ENCODE measurements at places on chromosomes 13 and 19.

GRCh38 chr13:51921790-51922740, 60.3 kb downstream of the CCDC70 start:
- no peak for DNase-seq

- no peak for DNase-seq
These were observed 42.1 kb downstream of the NAA16 start for GRCh38 chr13:41352935-41353840.

DNA sequence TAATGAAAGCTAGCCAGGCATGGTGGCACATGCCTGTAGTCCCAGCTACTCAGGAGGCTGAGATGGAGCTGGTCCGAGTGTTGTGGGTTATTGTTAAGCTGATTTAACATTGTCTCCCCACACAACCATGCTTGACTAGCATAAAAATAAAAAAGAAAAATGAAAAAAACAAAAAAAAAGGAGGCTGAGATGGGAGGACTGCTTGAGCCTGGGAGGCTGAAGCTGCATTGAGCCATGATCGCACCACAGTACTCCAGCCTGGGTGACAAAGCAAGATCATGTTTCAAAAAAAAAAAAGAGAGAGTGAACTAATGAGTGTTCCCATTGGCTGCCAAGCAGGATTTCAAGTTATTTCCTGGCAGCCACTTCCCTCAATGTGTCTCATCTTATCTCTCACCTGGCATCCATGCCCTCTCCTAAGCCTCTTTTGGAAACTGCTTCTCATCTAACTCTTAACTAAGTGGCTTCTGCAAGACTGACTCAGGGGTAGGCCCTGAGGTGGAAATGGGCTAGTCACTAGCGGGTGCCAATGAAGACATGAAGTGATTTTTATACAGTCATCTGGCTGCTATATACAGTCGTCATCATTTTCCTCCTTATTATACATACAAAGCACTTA, 4.9 kb downstream of the THAP8 start:
- DNase-seq, result no peak

DNA sequence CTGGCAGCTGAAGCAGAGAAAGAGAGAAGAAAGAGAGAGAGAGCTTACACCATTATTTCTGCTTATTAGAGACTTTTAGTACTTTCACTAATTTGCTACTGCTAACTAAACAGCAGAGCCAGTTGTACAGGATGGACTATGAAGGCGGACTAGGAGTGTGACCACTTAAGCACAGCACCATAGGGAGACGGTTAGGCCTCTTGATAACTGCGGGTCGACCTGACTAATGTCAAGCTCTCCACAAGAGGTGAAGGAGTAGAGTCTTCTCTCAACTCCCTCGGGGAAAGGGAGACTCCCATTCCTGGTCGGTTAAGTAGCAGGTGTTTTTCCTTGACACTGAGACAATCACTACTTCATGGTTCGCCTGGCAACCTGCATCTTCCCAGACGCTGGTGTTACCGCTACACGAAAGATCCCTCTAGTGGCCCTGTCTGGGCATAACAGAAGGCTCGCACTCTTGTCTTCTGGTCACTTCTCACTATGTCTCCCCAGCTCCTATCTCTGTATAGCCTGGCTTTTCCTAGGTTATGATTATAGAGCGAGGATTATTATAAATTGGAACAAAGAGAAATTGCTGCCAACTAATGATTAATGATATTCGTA, 5.3 kb upstream of the PSG7 start:
- no peak for DNase-seq

- DNase-seq, result no peak
These were observed 5.1 kb upstream of the USP12 start for GRCh38 chr13:27176470-27177410.

DNA sequence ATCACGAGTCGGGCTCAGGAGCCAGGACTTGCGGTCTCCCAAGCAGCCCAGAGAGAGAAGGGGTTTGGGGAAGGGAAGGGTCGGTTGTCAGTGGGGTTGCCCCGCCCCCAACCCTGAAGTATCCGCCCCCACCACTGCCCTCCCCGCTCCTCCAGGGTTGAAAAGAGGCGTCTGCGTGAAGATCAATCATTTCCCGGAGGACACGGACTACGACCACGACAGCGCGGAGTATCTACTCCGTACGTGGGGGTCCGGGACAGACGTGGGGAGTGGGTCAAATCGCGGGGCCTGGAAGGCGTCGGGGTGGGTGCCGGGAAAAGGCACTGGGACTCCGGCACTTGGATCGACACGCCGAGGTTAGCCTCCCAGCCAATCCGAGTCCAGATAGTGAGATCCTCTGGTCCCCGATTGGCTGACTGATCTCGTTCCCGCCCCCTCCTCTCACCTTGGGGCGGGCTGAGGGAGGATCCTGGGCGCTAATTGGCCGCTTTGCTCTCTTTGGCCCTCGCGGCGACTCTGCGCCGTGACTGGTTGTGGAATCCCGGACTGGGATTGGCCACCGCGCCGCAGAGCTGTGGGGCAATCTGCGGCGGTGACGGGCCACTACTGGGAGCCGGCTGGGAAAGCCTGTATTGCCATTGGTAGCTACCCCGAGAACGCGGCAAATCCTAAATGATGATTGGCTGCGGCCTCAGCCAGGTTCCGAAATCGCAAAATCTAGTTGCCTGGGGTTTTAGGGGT, 13.3 kb upstream of the CACNG6 start:
- DNase-seq, result peak; percentile 82

DNA sequence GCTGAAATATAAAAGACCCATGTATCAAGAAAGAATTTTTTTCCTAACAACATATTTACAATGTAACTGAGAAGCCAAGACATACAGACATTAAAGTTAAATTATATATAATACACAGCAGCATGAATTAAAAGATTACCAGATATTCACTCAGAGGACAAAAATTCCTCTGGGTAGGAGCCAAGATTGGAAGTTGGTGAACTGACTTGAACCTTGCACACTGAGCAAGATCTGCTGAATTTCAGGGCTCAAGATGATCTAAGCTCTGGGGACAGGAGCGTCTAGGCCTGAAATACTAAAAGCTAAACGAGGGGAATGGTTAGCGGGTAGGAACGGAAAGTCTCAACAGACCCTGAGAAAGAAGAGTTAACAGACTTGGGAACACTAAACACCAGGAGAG, 8.5 kb downstream of the FOXO1 start:
- no peak for DNase-seq

DNA sequence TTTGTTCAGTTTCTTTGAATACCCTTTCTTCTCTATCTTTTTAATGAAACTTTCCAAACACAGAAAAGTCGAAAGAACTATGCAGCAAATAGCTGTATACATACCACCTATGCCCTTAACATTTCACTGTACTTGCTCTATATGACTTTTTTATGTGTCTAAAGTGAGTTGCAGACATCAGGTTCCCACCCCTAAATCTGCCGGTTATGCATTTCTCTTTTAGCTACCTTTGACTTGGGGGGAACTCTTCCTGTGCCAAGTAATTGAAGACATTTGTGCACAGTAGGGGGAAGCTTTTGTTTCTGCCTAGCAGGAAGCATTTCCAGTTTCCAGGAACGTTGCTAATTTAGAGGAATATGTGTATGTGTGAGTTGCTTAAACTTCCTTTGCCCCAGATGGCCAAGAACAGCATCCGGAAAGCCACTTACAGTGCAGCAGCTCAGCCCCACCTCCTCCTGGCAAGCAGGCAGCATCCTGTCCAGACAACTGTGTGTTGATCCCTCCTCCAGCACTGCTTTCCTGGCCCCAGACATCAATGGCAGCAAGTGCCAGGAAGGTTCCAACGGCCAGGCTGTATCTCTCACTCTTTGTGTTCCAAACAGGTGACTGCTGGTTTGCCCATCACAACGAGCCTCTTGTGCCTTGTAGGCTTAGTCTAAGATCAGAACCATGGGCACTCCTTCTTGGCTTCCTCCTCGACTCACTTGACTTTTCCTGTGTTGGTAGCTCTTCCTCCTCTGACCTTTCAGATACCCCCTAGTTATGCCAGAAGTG, 14.7 kb upstream of the GRAMD1A start:
- DNase-seq, result no peak

- no peak for DNase-seq
These were observed 245.3 kb downstream of the PCCA start for GRCh38 chr13:100334214-100334613.
